ENCODE measurements at places on chromosomes 7 and 10.
A peak's percentile ranks its signal among the peaks of the same experiment; 100 is the strongest.

DNA sequence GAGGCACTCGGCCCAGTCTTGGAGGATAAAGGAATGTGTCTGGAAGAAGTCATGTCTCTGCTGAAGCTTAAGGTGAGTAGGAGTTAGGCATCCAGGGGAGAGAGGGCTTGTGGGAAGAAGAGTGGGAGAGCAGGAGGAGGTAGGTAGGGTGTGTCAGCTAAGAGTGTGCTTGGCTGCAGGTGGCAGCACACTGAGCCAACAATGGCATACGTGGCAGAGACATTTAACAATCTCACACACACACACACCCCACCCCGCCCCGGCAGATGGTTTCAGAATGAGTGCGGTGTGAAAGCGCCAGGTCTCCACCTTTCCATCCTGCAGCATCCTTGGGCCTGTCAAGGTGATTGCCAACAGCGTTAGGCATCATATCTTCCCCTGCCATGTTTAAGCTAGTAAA lies 11.2 kb upstream of the ARPC1A start:
- DNase-seq: peak; percentile 41

GRCh38 chr10:5953676-5954075 lies 23.7 kb downstream of the IL15RA start:
- no peak for DNase-seq

- no peak for DNase-seq
These were observed 68.9 kb upstream of the NMT2 start for GRCh38 chr10:15237351-15237750.

GRCh38 chr7:107480932-107481331 lies 11.1 kb downstream of the GPR22 start:
- DNase-seq: no peak

GRCh38 chr10:31157123-31158010 lies 125.7 kb upstream of the ZNF438 start:
- no peak for DNase-seq

GRCh38 chr10:103111918-103112877 lies 80.9 kb downstream of the NT5C2 start:
- DNase-seq: no peak

DNA sequence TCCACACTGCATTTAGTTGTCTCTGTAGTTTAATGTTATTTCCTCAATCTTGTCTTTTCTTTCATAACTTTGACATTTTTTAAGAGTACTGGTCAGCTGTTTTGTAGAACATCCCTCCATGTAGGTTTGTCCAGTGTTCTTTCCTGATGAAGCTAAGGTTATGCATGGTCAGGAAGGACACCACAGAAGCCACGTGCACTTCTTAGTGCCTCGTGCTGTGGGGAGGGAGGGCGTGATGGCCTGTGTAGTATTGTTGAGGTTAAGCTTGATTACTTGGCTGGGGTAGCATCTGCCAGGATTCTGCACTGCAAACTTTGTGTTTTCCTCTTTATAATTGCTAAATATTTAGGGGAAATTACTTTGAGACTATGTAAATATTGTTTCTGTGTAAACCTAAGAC lies 48.3 kb downstream of the MCMBP start:
- DNase-seq: no peak

DNA sequence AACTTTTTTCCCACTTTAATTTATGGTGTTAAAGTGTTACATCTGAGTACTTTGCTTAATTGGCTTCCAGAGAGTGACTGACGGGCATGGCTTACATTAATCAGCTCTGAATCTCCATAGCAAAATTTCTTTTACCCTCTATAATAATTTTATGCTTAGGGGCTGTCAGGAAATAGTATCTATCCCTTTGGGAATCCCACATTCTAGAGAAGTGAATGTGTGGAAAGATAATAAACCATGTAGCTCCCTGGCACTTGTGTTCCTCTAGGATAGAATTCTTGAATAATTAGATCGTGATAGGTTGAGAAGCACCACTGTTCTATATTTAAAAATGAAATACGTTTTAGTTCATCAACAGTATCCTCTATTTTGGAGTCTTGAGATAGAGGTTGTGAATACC lies 89.6 kb downstream of the DNAJB9 start:
- no peak for DNase-seq

DNA sequence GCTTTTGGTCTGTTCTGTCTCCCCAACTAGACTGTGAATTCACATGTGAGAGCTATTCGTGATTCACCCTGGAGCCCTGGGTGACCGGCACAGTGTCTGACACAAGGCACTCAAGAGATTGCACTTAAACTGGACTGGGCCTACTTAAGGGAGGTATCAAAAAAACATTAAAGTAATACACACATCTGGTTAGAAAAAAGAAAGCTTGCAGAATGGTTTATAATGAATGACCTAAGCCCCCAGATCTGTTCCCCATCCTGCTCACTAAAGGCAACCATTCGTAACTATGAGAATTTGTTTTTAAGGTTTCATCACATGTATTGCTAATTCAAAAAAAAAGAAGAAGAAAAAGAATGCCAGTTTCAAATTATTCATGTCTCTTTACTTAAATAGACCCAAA lies 74.5 kb downstream of the DGKI start:
- DNase-seq: no peak

GRCh38 chr10:25493122-25493893 lies 318.5 kb downstream of the GPR158 start:
- DNase-seq: no peak

DNA sequence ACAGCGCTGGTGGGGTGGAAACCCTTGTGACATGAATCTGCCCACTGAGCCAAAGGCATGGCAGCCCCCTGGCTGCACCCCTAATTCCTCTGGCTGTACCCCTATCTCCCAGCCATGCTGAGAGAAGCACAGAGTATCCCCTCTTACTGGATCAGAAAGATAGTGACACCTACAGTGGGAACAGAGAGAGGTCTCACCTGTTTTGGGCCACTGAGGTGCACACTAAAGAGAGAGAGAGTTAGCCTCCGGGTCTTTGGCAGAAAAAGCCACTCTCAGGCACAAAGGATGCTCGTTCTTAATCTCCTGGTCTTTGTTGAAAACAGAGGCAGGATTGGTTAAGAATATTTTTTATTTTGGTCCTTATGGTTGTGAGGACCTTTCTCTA lies 11.3 kb downstream of the TSPAN14 start:
- DNase-seq: no peak

DNA sequence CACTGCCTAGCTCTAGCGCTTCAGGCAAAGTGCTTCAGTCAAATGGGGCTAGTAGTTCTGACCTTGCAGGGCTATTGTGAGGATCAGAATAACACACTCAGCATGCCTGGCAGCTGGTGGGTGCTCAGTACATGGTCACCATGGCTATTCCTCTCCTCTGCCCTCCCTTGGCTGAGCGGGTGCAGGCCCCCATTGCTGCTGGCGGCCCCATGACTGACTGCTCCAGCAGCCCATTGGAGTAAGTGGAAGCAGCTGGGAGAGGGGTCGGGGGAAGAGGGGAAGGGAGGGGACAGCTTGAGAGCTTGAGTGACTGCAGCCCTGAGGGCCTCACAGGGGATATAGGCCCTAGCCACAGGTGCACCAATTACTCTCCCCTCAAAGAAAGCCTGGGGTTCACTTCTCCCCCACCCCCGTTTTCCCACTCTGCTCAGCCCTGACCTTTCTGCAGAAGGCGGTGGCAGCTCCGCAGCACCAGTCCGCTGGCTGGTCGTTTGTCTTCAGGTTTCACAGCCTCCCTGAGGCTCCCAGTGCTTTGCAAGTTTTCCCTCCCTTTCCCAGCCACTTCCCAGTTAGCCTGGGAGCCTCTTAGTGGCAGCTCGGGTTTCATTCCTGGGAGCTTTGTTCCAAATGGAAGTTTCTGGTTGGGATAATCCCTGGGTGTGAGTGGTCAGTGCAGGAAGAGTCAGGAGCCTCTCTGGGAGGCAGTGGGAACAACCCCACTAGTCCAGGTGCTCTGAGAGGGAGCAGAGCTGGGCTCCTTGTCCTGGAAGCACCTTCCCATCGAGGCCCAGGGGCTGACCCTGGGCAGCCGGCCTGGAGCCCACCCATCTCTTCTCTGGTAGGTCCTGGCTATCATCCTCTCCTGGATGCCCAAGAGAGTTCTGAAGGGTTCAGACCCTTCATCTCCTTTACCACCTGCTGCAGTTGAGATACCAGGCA lies 16.3 kb downstream of the FGF8 start:
- DNase-seq: no peak

DNA sequence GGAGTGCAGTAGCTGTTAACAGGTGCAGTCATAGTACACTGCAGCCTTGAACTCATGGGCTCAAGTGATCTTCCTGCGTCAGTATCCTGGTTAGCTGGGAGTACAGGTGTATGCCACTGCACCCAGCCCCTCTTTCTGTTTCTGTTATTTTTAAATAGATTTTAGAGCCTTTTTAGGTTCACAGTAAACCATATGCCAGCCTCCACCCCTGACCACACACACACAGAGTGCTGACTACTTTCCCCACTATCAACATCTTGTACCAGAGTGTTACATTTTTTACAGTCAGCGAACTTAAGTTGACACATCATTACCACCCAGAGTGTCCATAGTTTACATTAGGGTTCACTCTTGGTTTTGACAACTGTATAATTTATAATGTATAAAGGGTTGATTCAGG lies 32.1 kb downstream of the MARCHF5 start:
- no peak for DNase-seq

All from activated naive CD8-positive, alpha-beta T cell treated with anti-CD3 and anti-CD28 coated beads, Interleukin-2, amount 50 U/mL, for 24 hours (primary cell).